ENCODE measurements at places on chromosomes 6 and 20. TPM values are rescaled to one million over a fixed set of nuclear protein-coding genes. Genes with fewer than 3 reads are reported as not detected.

PLCB4 gene
- total RNA-seq, result 3.1 TPM

- no peak for DNase-seq
Observed at GRCh38 chr6:98847416-98847778, 13.0 kb downstream of the POU3F2 start.

GRCh38 chr20:59428441-59429205 is 128.2 kb downstream of the EDN3 start:
- DNase-seq, result no peak

HLA-DOA gene
- total RNA-seq, result not detected

NHLRC1 gene
- total RNA-seq, result 2.1 TPM

DNA sequence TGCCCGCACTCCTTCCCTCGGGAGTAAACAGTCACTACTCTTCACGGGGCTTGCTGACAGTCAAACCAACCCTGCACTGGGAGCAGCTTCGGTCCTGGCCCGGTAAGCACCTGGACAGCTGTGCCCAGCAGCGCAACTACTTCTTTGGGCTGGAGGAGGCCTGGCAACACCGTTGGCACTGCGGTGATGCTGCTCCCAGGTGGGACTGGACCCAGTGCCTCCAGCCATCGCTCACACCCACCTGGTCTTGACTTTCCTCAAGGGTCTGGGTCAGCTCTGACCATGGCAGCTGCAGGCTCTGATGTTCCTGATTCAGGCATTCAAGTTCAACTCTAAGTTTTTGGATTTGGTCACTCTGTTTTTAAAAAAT is 53.8 kb downstream of the GINS1 start:
- DNase-seq, result no peak

DNA sequence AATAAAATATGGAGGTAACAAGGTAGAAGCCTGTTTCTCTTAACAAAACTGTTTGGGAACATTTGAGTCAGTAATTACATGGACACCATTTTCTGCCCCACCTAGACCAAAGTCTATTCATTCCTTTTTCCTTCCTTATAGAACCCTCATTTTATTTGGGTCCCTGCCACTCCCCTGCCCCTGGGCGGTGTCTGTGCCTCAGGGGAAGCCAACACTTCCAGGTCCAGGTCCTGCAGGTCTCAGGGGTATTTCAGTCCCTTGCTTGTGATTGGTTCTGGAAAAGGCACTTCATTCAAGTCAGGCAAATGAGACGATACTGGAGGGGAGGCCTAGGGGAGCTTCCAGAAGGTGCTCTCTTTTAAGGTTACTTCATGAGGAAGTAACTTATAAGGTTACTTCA is 42.3 kb downstream of the SLC35D3 start:
- no peak for DNase-seq

- DNase-seq, result no peak
Observed at GRCh38 chr6:168968228-168968627, 285.4 kb downstream of the THBS2 start.

DNA sequence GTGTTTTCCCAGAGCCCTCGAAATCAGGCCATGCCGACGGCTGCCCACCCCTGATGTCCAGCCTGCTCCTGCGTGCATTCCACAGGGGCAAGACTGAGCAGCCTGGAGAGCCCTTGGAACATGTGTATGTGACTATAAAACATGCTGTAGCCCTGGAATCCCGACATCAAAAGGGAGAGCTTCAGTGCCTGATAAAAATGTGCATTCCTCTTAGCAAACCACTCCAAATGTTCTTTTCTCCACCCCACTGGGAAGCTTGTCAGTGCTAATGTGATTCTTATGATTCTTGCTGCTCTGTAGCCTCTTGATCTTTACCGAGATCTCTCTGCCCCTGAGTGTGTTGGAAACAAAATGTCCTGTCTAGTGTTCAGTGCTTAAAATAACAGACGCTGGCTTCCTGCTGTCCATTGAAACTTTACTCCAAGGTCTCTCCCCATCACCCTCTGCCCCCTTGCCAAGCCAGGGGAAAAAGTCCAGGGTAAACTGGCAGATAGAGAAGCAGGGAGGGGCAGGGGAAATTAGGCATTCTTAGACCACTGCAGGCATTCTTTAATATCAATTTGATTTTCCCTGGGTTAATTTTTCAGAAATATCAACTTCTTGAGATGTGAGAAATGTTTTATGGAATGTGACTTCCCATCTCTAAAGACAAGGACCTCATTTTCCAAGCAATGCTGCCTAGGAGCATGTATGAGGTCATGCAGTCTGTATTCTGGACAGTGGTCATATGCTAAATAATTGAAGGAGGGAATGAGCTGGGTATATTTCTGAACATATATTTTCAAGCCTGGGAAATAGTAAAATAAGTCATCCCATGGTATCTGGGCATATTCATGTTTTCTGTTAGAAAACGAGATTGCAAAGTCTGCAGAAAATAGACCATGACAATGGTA is 73.8 kb upstream of the ISM1 start:
- no peak for DNase-seq

CLDN20 gene
- total RNA-seq, result not detected

Data from foreskin keratinocyte (primary cell).